Gastroesophageal sphincter (tissue), 4 donors: ENCODE measurements at places on chromosomes 5 and 9.

DNA sequence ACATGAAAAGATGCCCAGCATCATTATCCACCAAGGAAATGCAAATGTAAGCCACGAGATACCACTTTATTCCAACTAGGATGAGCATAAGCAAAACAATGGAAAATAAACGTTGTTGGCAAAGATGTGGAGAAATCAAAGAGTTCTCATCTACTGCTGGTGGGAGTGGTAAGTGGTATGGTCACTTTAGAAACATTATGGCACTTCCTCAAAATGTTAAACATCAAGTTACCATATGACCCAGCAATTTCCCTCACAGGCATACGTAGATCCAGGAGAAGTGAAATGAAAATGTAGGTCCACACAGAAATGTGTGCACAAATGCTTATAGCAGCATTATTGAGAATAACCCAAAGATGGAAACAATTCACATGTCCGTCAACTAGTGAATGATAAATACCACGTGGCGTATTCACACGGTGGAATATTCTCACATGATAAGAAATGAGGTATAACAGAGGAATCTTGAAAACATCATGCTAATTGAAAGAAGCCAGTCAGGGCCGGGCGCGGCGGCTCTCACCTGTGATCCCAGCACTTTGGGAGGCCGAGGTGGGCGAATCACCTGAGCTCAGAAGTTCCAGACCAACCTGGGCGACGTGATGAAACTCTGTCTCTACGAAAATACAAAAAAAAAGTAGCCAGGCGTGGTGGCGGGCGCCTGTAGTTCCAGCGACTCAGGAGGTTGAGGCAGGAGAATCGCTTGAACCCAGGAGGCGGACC is 16.4 kb upstream of the FLT4 start:
- ATAC-seq = no peak
- peaks cover 44% of the 10 kb centered on the region for H3K27me3 ChIP-seq
- no peak overlapping the region for H3K4me3 ChIP-seq
- no peaks in the 10 kb centered on the region for H3K4me1 ChIP-seq
- no peak overlapping the region for H3K27ac ChIP-seq
- H3K36me3 ChIP-seq = no peaks in the 10 kb centered on the region

GRCh38 chr5:156135531-156135930 is 191.4 kb upstream of the SGCD start:
- H3K27ac ChIP-seq = no peak overlapping the region
- H3K36me3 ChIP-seq = no peaks in the 10 kb centered on the region
- no peaks in the 10 kb centered on the region for H3K4me1 ChIP-seq
- no peaks in the 10 kb centered on the region for H3K27me3 ChIP-seq

GRCh38 chr9:127921557-127922120 is 4.8 kb upstream of the ST6GALNAC4 start:
- peaks cover 38% of the 10 kb centered on the region for H3K27me3 ChIP-seq
- ATAC-seq = peak; percentile 10
- no peaks in the 10 kb centered on the region for H3K4me1 ChIP-seq

DNA sequence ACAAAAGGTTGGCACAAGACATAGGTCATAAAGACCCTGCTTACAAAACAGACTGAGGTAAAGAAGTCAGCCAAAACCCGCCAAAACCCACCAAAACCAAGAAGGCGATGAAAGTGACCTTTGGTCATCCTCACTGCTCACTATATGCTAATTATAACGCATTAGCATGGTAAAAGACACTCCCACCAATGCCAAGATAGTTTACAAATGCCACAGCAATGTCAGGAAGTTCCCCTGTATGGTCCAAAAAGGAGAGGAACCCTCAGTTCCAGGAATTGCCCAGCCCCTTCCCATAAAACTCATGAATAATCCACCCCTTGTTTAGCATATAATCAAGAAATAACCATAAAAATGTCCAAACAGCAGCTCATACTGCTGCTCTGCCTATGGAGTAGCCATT is 27.7 kb downstream of the MLLT3 start:
- H3K27ac ChIP-seq = no peak overlapping the region
- H3K27me3 ChIP-seq = no peaks in the 10 kb centered on the region
- H3K36me3 ChIP-seq = no peaks in the 10 kb centered on the region
- peaks cover 5% of the 10 kb centered on the region for H3K4me1 ChIP-seq

- no peaks in the 10 kb centered on the region for H3K27me3 ChIP-seq
- H3K4me3 ChIP-seq = no peak overlapping the region
- no peaks in the 10 kb centered on the region for H3K36me3 ChIP-seq
- peak overlapping the region; percentile 79 for H3K27ac ChIP-seq
Observed at GRCh38 chr5:171494452-171495121, 75.1 kb downstream of the FGF18 start.

DNA sequence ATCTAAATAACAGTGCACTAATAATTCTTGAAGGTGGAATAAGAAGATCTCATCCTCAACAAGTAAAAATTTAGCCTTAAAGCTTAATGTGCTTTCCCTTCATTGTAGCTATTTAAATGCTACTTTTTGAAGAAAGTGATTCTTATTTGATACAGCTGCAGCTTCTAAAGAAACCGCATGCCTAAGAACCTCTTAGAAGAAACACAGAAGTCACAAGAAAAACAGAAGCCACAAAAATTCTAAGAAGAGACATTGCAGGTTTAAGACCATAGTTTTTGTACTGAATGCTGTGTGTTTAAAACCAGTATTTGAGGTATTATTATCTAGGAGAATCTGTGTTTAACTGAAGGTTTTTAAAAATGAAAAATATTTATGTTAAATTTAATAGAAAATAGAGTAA is 68.3 kb downstream of the PPIP5K2 start:
- no peak for ATAC-seq
- H3K27ac ChIP-seq = no peak overlapping the region
- no peak overlapping the region for H3K4me3 ChIP-seq
- no peaks in the 10 kb centered on the region for H3K27me3 ChIP-seq
- no peaks in the 10 kb centered on the region for H3K36me3 ChIP-seq

DNA sequence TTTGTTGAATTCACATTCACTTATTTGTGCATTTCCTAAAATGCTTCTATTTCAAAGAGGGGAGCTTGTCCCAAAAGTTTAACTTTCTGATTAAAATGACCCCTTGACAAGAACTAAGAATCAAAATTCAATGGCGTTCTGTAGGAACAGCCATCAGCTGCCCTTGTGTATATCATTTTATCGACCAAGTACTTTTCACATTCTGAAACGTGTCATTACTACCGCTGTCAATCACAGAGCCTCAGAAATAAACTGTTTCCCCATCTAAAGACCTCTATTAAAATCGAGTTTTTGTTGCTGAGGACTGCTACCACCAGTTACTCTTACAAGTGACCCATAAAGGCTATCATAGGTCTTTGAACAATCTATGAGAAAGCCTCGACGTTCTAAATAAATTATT is 1.6 kb upstream of the FOXD1 start:
- H3K4me1 ChIP-seq = peaks cover 41% of the 10 kb centered on the region
- H3K4me3 ChIP-seq = no peak overlapping the region
- no peaks in the 10 kb centered on the region for H3K36me3 ChIP-seq
- ATAC-seq = no peak
- peaks cover 94% of the 10 kb centered on the region for H3K27me3 ChIP-seq

DNA sequence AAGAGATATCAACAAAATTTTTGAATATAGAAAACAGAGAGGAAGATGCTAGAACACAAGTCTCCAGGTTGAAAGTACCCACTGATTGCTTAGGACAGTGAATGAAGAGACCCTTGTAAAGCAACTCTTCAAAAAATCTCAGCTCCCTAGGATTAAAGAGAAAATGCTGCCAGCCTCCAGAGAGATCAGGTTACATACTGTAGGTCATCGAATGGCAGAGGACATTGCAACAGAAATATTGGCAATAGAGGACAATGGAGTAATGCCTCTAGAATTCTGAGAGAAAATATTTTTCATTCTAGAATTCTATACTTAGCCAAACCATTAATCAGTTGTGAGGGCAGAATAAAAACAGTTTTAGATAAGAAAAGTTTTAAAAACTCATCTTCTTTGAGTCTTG is 43.1 kb upstream of the ELL2 start:
- no peak overlapping the region for H3K27ac ChIP-seq
- ATAC-seq = no peak
- H3K36me3 ChIP-seq = no peaks in the 10 kb centered on the region
- no peaks in the 10 kb centered on the region for H3K27me3 ChIP-seq
- no peak overlapping the region for H3K4me3 ChIP-seq

DNA sequence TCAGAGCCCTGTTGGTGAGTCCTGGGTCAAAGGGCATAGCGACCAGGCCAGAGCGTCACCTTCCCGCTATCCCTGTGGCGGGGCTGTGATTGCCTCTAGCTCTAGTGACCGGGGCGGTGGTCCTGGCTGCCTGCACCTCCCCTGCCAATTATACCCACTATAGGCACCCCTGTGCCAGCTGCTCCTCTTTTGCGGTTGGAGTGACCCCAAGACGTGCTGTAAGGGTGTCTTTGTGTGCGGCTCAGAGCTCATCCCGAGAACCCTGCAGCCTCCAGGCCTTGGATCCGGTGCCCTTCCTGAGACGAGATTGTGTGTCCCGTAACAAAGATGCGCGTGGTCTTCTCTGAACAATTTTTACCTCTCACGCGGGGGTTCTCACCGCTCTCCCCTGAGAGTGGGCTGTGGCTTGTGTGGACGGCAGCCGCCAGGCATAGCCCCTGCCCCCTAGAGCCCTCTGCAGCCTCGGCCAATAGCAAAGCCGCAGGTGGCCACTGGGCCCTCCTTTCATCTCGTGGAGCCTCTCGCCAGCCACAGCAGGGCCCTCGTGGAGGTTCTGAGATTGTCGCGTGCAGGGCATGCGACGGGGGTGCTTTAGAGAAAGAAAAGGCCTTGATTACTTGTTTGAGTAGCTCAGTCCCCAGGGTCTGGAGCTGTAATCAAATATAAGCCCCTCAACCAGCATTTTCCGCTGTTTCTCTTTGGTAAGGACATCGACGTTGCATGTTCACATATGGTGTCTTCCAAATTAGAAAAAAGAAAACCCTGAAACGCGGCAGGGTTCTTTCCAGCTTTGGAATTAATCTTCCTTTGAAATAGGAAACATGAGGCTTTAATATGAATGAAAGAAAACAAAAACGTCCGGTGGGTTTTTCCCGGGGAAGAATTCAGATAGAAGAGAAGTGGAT is 10.7 kb downstream of the NKD2 start:
- H3K27me3 ChIP-seq = no peaks in the 10 kb centered on the region
- ATAC-seq = no peak
- H3K4me1 ChIP-seq = no peaks in the 10 kb centered on the region
- no peak overlapping the region for H3K4me3 ChIP-seq

- no peak for ATAC-seq
- no peak overlapping the region for H3K4me3 ChIP-seq
- H3K27me3 ChIP-seq = no peaks in the 10 kb centered on the region
- H3K27ac ChIP-seq = no peak overlapping the region
- H3K36me3 ChIP-seq = no peaks in the 10 kb centered on the region
- H3K4me1 ChIP-seq = no peaks in the 10 kb centered on the region
Observed at GRCh38 chr5:13613621-13614020, 330.9 kb downstream of the DNAH5 start.

GRCh38 chr5:159398936-159399335 is 68.6 kb upstream of the IL12B start:
- ATAC-seq = no peak
- H3K4me1 ChIP-seq = no peaks in the 10 kb centered on the region
- H3K36me3 ChIP-seq = no peaks in the 10 kb centered on the region

DNA sequence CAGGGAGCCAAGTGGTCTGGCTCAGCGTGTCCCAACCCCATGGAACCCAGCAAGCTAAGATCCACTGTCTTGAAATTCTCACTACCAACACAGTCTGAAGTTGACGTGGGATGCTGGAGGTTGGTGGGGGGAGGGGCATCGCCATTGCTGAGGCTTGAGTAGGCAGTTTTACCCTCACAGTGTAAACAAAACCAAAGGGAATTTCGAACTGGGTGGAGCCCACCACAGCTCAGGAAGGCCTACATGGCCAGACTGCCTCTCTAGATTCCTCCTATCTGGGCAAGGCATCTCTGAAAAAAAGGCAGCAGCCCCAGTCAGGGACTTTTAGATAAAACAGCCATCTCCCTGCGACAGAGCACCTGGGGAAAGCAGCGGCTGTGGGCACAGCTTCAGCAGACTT is 17.1 kb upstream of the FBXL17 start:
- H3K36me3 ChIP-seq = no peaks in the 10 kb centered on the region
- no peaks in the 10 kb centered on the region for H3K4me1 ChIP-seq
- no peak for ATAC-seq

DNA sequence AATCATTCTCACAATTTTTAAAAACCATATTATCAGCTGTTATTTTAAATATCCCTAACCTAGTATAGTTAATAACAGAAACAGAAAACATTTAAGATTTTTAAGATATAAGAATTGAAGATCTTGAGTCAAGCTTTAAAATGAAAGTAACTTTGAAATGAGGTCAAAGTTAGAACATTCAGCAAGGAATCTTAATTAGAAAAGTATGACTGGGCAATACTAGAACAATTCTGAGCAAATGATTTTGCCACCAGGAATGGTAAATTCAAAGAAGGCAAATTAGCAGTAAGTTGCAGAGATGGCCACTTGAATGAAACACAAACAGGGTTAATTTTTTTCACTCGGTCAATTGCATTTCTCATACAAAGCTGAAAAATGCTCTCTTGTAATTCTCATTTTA is 117.9 kb downstream of the NXNL2 start:
- peak overlapping the region; percentile 10 for H3K27ac ChIP-seq
- H3K36me3 ChIP-seq = no peaks in the 10 kb centered on the region
- no peak overlapping the region for H3K4me3 ChIP-seq

GRCh38 chr5:155807884-155808576 is 518.9 kb upstream of the SGCD start:
- H3K27me3 ChIP-seq = no peaks in the 10 kb centered on the region
- no peaks in the 10 kb centered on the region for H3K36me3 ChIP-seq
- no peak for ATAC-seq
- no peak overlapping the region for H3K27ac ChIP-seq
- no peak overlapping the region for H3K4me3 ChIP-seq

GRCh38 chr9:35070823-35071813 is 1.3 kb downstream of the VCP start:
- H3K27me3 ChIP-seq = no peaks in the 10 kb centered on the region
- peak overlapping the region; percentile 76 for H3K4me3 ChIP-seq
- peaks cover 4% of the 10 kb centered on the region for H3K4me1 ChIP-seq
- peak overlapping the region; percentile 100 for H3K27ac ChIP-seq
- ATAC-seq = no peak

DNA sequence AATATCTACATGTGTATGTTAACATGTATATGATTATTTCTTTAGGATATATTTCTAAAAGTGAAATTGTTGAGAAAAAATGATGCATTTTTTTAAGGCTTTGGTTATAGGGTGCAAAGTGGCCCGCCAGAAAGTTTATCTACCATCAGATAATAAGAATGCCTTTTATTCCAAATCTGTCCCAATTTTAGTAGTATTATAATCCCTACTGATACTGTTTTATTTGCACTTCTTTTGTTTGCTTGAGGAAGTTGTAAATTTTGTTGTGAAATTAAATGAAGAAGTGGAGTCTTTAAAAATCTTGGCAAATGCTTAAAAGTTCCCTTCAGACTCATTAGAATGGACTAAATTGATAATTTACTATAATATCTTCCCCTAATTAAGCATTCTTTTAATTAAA is 73.0 kb downstream of the NIPBL start:
- no peaks in the 10 kb centered on the region for H3K36me3 ChIP-seq
- H3K27ac ChIP-seq = no peak overlapping the region
- ATAC-seq = no peak
- no peaks in the 10 kb centered on the region for H3K27me3 ChIP-seq

GRCh38 chr9:109254317-109254716 is 66.5 kb downstream of the EPB41L4B start:
- no peak for ATAC-seq
- H3K4me1 ChIP-seq = no peaks in the 10 kb centered on the region
- no peak overlapping the region for H3K4me3 ChIP-seq
- H3K27me3 ChIP-seq = no peaks in the 10 kb centered on the region
- H3K27ac ChIP-seq = no peak overlapping the region
